ENCODE measurements at places on chromosomes 4 and X.

- peak; percentile 93 for DNase-seq
These were observed 51.8 kb downstream of the TLR10 start for GRCh38 chr4:38730830-38731646.

GRCh38 chrX:132016628-132017430 lies 6.3 kb upstream of the STK26 start:
- no peak for DNase-seq

- DNase-seq: no peak
These were observed 240.3 kb downstream of the DCLK2 start for GRCh38 chr4:150318527-150318926.

- DNase-seq: no peak
These were observed 26.7 kb upstream of the TMPRSS11D start for GRCh38 chr4:67910585-67910905.

- DNase-seq: no peak
These were observed 110.3 kb upstream of the ZXDB start for GRCh38 chrX:57481514-57481913.

GRCh38 chr4:97643179-97643578 lies 500.1 kb downstream of the STPG2 start:
- no peak for DNase-seq

DNA sequence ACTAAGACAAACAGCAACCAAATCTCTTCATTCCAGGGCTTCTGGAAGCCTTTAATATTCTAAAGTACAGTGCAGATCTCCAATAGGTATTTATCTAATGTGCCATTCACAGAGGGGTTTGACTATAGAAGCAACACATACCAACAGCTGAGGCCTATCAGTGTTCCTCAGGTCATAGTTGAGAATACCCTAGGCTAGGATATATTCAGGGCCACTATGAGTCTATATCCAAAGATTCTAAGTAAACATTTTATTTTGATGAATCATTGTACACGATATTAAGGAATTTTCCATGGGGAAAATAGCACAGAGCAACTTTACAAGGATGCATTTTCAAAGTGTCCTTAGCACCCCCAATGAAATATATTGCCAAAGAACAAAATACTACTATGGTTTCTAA lies 9.7 kb downstream of the SMIM10 start:
- peak; percentile 37 for DNase-seq

- no peak for DNase-seq
These were observed 79.4 kb upstream of the SMIM10 start for GRCh38 chrX:134911348-134911747.

DNA sequence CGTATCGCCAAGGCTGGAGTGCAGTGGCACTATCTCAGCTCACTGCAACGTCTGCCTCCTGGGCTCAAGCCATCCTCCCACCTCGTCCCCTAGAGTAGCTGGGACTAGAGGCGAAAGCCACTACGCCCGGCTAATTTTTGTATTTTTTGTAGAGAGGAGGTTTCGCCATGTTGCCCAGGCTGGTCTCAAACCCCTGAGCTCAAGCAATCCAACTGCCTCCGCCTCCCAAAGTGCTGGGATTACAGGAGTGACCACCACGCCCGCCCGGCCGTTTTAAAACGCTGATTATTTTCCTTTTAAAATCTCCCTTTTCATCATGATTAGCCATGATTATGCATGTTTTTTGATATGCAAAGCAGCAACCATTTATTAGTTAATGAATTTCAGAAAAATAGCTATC lies 2.2 kb downstream of the N4BP2 start:
- DNase-seq: no peak

- DNase-seq: no peak
These were observed 290.6 kb upstream of the GRID2 start for GRCh38 chr4:92012899-92013867.

DNA sequence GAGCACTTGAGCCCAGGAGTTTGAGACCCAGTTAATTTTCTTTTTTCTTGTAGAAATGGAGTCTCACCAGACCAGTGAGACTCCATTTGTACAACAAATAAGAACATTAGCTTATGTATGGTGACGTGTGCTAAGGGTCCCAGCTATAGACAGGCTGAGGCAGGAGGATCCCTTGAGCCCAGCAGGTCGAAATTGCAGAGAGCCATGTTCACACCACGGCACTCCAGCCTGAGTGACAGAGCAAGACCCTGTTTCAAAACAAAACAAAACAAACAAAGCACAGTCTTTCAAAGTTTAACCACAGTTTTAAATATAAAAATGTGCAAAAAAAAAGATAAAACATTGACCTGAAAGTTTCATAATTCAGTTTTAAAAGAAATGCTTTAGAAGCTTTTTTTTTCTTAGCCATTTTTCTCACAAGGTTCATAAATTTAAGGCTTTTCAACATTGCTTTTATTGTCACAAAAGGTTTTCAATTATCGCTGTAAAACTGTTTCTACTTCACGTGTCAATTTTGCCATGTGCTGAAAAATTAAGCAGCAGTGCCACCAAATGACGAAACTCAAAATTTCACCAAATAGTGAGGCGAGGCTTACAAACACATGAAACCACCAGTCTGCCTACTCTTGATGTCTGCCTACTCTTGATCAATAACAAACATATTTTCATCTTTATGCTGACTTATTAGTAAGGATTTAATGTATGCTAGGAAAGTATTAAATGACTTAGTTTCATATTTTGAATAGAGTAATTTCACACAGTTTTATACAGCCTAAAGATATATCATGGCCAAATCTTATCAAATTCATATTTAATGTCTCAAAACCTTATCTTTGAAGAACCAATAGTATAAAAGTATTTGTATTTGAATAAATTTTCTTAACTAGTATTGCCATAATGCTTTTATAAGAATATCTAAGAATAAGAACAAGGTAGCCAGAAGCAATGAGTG lies 126.3 kb downstream of the NEK1 start:
- DNase-seq: peak; percentile 83

GRCh38 chrX:12804655-12805054 lies 13.4 kb downstream of the PRPS2 start:
- DNase-seq: peak; percentile 17

DNA sequence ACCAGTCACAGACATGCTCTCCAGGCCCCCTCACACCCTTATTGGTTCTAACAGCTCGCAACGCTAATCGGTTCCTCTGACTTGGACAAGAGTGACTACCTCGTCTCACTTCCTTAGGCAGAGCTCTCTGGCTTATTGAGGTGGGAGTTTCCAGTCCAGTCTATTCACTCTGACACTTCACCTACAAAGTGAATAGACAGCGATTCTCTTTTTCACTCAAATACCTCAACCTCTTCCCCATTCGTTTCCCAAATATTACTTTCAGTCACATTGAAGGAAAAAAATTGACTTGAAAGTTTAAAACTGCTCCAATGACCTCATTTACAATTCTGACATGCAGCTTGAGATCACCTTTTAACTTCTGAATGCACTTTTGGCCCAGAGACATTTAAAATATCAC lies 17.7 kb downstream of the HELT start:
- no peak for DNase-seq

- no peak for DNase-seq
These were observed 203.4 kb upstream of the FAT4 start for GRCh38 chr4:125111323-125111722.

- no peak for DNase-seq
These were observed 8.3 kb upstream of the DLG3 start for GRCh38 chrX:70436343-70436742.

GRCh38 chr4:149841686-149842085 lies 26.0 kb upstream of the IQCM start:
- no peak for DNase-seq

DNA sequence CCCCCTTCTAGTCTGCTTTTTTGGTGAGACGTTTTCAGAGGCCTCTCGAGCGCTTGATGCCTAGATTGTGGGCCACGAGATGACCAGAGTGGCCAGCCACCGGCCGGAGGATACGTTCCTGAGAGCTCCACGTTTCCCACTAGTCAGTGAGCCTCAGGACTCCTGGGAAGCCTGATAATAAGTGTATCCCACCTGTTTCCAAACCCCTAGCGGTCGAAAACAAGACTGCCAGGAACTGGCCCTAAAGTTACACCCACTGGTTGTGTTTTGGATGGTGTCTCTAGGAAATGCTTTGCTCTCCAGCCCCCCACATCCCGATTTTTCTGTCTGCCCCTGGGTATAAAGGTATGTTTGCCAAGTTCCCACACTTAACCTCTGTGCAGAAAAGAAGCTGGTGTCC lies 4.6 kb upstream of the RS1 start:
- no peak for DNase-seq

- DNase-seq: no peak
These were observed 78.4 kb downstream of the DRD5 start for GRCh38 chr4:9859810-9860209.

GRCh38 chr4:77084019-77084639 lies 8.3 kb upstream of the CCNI start:
- DNase-seq: no peak

GRCh38 chrX:65846974-65847373 lies 179.5 kb downstream of the MSN start:
- no peak for DNase-seq

- DNase-seq: no peak
These were observed 2.5 kb downstream of the ADD1 start for GRCh38 chr4:2846172-2846571.

- DNase-seq: no peak
These were observed 18.0 kb downstream of the ZNF275 start for GRCh38 chrX:153351981-153352380.

DNA sequence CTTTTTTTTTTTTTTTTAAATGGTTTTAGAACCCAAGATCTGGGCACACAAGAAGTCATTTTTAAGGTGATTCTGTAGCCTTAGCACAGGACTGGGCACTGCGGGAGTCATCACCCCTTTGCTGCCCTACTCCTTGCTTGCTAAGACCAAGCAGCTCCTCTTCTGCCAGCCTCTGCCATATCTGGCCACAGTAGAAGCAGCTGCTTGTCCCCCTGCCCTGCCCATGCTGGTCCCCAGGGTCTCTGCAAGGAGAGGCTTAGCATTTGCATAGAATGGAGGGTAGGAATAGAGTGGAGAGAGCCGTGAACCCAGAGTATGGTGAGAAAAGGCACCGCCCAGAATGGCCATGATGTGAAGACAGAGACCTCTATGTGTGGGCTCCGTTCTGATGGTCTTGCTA lies 109.3 kb downstream of the ADRA2C start:
- DNase-seq: no peak

DNA sequence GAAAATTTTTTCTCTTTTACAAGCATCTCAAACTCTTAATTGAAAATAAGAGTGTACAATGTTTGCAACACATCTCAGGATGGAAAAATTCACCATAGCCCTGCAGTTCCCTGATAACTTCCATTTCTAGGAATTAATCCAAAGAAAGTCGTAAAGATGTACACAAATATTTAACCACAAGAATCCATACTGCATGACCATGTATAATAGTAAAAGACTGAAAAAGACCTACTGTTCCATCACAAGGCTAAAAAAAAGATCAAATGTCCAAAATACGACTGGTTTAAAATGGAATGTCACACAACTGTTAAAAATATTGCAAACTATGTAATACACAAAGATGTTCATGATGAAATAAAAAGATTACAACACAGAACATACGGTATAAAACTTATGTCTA lies 32.1 kb downstream of the HUWE1 start:
- peak; percentile 29 for DNase-seq

GRCh38 chr4:3851881-3852280 lies 85.7 kb downstream of the ADRA2C start:
- DNase-seq: no peak

DNA sequence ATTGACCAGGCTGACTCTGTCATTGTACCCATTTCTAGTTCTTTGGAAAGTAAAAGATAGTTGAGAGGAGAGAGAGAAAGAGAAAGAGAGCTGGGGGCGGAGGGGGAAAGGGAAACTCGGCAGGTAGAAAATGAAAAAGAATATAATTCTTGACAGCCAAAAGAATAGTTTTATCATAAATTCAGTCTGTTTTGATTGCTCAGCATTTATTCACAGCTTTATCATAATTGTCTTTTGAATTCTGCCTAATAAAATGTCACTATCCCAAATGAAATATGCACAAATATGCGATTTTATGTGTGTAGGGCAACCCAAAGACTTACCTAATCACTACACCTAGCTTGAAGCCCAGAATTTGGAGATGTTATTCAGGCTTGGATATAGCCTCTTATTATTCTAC lies 1024.0 kb upstream of the PABPC4L start:
- no peak for DNase-seq

- peak; percentile 49 for DNase-seq
These were observed 84.7 kb downstream of the NHS start for GRCh38 chrX:17459661-17460060.

GRCh38 chr4:86338521-86338920 lies 21.3 kb downstream of the MAPK10 start:
- DNase-seq: peak; percentile 34

DNA sequence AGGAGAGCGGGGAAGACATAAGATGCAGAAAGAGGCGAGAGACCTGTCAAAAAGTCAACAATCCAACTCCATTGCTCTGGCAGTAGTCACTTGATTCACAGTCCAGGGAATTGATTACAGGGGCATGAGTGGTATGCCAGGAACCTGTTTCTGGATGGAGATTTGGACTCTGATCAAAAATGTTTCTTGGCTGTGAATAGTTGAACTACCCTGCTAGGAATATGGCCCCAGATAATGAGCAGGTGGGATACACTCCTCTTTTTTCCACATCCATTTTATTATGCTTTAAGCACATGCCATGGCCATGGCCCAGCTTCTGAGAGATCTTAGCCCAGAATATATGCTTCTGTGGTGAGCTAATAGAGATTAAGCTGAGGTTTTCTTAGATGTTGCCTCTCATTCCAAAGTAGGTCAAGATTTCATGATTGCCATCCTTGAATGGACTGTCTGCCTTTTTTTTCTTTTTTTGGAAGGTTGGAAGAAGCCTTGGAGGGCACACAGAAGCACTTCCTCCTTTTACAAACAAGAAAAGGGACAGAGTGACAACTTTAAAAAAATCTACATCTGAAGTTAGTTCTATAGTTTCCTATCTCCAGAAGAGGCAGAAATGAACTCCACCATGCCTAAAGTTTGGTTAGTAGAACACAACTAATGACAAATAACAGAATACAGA lies 121.9 kb downstream of the KIT start:
- no peak for DNase-seq

DNA sequence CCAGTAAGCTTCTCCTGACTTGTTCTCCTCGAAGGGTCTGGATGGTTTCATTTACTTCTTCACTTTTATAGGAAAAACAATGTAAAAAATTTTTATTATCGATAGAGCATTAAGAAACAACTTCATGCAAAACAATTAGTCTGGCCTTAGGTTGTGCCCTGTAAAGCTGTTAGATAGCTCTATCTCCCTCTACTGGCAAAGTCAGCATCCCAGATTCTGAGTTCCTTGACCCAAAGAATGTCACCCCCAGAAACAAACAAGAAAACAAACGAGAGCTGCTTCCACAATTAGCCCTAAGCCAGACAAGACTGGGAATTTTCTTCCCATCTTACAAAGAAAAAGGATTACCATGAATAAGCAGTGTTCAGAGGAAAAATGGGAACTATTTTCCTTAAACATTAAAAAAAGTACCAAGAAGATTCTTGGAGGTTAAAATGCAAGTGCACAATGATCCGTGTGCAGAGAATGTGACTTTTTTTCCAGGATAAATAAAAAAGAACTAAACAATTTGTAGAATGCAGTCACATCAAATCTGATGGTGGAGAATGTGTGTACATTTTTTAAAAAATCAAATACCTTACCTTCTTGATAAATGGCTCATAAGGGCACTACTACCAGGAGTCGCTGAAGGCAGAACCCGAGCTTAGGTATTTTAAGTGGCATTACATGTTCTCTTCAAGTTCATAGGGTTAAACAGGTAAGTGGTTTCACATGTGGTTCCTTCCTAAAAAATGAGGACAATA lies 293.2 kb downstream of the FBXO8 start:
- peak; percentile 84 for DNase-seq

All from adipocyte (in vitro differentiated cells).